ENCODE measurements at places on chromosomes 12 and 14.

DNA sequence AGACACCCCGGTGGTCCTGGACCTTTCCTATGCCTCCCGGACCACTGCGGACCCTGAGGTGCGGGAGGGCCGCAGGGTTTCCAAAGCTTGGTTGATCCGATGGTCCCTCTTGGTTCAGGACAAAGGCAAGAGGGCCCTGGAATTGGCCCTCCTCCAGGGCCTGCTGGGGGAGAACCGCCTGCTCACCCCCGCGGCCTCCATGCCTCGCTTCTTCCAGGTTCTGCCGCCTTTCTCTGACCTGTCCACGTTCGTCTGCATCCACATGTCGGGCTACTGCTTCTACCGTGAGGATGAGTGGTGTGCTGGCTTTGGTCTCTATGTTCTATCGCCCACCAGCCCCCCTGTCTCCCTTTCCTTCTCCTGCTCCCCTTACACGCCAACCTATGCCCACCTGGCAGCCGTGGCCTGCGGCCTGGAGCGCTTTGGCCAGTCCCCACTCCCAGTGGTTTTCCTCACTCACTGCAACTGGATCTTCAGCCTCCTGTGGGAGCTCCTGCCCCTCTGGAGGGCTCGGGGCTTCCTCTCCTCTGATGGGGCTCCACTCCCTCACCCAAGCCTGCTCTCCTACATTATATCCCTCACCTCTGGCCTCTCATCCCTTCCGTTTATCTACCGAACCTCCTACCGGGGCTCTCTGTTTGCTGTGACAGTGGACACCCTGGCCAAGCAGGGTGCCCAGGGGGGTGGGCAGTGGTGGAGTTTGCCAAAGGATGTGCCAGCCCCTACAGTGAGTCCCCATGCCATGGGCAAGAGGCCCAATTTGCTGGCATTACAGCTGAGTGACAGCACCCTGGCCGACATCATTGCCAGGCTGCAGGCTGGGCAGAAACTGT is 13.8 kb downstream of the CBLN3 start:
- no peak for DNase-seq

GRCh38 chr12:50925342-50925651 is 27.0 kb upstream of the HIGD1C start:
- peak; percentile 20 for DNase-seq

DNA sequence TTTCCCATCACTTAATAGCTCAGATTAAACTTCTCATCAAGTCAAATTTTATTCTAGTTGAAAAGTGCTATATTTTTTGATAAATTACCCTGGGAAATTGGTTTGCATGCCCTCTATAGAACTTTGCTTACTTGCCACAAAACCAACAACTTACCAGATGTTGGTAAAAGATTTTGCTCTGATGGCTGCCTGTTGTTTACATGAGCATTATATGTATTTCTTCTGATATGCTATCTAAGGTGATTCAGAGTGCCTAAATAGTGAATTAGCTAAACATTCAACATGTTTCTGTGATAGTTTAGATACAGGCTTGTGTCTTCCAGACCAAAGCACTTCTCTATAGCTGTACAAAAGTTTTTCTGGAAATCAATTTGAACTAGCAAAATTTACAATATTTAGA is 51.0 kb downstream of the PPM1A start:
- DNase-seq: no peak

DNA sequence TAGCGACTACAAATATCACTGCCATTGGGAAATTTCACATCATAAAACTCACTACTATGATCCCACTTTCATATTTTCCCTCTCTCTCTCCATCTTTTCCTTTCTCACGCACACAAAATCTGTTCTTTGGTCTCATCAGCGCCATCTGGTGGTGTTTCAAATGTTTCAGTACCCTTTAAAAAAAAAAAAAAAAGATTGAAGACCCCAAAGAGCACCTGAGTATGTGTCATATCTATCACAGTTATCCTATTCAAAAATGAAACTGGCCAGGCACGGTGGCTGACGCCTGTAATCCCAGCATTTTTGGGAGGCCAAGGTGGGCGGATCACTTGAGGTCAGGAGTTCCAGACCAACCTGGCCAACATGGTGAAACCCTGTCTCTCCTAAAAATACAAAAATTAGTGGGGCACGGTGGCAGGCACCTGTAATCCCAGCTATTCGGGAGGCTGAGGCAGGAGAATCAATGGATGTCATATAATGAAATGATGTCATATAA is 72.4 kb downstream of the TTC9 start:
- peak; percentile 68 for DNase-seq

DNA sequence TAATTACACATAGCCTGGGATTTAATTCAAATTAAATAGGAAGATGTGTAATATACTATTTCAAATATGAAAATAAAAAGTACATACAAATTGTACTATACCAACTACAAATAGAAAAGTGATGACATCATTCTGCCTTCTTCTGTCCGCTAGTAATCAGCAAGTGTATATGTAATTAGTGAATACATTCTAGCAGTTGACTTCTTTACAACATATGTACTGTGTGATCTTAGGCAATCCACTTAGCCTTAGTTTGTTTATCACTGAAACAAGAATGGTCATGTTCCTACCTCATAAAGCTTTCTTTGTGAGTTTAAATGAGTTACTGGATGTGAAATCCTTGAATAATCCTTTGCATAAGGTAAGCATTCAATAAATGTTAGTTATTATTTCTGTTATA is 7.8 kb upstream of the LUM start:
- no peak for DNase-seq

DNA sequence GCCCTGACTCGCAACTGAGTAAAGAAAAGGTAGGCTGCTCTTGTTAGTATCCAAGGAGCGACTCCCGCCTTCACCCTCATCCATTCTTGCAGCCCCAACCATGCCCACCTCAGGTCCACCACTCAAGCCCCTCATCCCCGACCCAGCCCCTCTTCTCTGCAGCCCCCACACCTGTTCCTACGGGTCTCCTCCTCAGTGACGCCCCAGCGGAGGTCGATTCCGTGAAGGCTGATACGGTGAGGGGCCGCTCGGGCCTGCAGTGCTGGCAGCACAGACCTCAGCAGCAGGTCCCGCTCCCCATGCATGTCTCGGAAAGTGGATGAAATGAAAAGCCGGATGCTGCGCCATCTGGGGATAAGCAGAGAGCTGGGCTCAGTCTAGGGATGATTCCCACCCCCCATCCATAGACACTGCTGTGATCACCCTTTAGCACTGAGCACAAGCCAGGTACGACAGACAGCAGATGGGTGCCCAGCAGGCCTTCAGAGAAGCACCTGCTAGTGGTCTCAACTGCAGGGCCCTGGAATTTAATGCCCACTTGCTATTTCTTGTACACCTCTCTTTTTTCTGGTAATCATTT is 26.9 kb downstream of the TEP1 start:
- DNase-seq: no peak

GRCh38 chr14:99657645-99658155 is 12.8 kb downstream of the HHIPL1 start:
- DNase-seq: no peak

DNA sequence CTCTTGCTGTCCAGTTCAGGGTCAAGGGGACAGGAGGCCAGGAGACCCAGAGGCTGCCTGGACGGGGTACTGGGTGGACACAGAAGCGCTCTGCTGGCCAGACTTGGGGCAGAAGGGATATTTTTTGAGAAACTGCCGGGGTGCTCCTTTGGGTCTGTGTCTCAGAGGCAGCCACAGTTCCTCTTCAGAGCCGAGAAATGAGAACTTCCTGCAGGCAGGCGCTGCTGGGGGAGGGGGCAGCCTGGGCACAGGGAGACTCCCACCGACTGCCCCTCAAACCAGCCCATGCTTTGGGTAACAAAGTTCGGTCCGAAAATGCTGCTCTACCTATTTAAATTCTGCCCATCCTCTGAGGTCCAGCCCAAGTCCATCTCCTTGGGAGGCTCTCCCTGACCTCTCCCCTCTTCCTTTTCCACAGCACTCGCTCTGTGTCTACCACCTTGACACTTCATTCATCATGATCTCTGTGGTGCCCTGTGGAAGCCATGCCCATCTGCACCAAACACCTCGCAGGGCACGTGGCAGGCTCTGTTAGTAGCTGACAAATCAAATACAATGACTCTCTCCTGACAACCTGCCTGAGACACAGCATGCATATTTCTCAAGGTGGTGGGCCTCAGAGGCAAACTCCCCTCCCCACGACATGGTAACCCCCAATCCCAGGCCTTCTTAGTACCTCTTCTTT is 16.4 kb downstream of the HDAC7 start:
- DNase-seq: no peak

DNA sequence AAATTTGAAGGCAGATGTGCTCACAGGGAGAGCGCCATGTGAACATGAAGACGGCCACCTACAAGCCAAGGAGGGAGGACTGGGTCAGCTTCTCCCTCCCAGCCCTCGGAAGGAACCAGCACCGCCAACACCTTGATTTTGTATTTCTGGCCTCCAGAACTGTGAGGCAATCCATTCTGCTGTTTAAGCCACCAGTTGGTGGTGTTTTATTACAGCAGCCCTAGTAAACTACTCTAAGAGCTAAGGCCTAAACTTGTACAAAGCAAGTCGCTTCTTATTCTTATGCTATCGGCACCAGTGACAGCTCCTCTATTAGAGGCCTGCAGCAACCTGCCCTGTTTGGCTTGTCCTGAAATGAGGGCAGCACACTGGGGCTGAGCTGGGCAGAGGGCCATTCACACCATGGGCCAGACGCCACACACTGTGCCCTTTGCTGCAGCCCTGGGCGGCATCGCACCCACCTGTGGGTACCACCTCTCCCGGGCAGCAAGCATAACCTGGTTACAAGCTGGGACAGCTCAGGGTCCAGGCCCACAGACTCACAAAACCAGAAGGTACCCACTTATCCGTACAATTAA is 62.7 kb downstream of the NOS1 start:
- DNase-seq: no peak

GRCh38 chr14:88981948-88982347 is 157.5 kb downstream of the TTC8 start:
- no peak for DNase-seq

GRCh38 chr12:124847113-124848074 is 16.3 kb downstream of the SCARB1 start:
- DNase-seq: no peak

DNA sequence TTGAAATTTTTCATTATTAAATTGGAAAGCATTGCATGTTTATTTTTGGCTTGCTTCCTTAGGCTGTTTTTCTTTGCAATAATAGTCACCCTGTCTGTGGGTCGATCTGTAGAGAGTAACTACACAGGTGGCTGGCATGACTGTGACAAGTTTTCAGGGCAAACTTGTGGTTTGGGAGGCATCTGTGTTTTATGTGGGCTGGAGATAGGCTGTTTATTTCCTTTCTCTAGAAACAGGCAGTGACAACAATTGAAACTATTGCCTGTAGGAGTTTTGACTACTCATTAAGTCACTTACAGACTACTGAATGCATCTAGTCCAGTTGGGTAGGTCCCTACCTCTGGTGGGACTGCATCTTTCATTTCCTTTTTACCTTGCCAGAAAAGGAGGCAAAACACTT is 155.6 kb downstream of the DYRK2 start:
- DNase-seq: no peak

GRCh38 chr14:69922198-69922597 is 43.0 kb downstream of the SMOC1 start:
- no peak for DNase-seq

GRCh38 chr12:47317175-47317915 is 237.6 kb upstream of the AMIGO2 start:
- DNase-seq: no peak

- peak; percentile 68 for DNase-seq
Observed at GRCh38 chr14:103521951-103522563, 573 bp downstream of the CKB start.

DNA sequence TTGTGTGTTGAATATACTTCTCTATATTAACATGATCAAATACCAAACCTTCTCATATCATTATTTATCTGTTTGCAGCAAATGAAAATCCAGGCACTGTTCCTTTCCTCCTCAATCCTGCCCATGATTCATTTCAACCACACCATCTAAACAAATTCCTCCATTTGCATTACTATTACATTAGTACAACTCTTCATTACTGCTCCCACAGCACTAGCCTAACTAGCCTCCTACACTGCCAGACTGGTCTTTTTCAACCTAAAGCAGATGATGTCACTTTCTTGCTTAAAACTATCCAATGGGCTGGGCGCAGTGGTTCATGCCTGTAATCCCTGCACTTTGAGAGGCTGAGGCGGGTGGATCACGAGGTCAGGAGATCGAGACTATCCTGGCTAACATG is 117.3 kb upstream of the MYF6 start:
- no peak for DNase-seq

DNA sequence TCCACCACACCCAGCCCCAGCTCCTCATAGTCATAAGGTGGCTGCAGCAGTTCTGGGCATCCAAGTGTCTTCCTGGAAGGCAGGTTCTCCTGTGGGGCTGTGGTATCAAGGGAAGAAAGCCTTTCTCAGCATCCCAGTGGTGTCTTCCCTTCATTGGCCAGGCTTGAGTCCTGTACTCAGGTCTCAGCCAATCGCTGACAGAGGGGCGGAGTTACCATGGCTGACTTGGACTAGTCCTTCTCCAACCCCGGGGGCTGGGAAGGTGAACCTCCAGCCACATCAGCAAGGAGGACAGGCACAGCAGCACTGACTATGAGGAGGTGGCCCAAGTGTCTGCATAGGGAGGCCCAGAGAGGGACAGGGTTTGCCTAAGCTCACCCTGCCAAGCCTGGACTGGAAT is 64.0 kb upstream of the SLC24A4 start:
- DNase-seq: no peak

DNA sequence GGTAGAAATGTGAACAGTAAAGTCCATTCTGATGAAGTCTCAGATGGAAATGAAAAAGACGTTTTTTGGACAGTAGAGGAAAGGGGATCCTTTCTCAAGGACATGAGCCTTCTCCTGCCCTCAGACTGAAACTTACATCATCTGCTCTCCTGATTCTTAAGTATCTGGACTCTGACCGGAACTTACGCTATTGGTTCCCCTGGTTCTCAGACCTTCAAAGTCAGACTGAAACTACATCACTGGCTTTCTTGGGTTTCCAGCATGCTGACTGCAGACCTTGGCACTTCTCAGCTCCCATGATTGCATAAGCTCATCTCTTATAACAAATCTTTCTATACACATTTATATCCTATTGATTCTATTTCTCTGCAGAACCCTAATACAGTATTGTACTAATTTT is 291.0 kb downstream of the SNAPC1 start:
- no peak for DNase-seq

DNA sequence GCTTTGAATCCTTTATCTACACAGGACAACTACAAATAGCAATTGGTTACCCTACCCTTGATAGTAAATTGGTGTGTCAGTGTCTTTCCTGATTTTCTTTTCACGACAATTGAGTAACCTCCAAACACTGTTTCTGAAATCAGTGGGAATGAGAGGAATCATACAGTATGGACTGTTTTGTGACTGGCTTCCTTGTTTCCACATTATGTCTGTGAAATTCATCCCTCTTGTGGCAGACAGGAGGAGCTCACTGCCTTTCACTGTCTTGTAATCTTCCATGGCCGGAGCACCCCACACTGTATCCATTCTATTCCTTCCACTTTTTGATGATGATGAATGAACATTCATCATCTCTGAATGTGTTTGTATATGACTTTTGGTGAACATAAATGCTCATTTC is 164.0 kb upstream of the PZP start:
- no peak for DNase-seq

GRCh38 chr14:31097081-31097480 is 70.9 kb upstream of the STRN3 start:
- DNase-seq: no peak

Data from NCI-H446 (cell line).